ENCODE measurements at places on chromosomes 5 and 9.

- no peak for DNase-seq
These were observed 4.8 kb upstream of the PCSK5 start for GRCh38 chr9:75885652-75886051.

DNA sequence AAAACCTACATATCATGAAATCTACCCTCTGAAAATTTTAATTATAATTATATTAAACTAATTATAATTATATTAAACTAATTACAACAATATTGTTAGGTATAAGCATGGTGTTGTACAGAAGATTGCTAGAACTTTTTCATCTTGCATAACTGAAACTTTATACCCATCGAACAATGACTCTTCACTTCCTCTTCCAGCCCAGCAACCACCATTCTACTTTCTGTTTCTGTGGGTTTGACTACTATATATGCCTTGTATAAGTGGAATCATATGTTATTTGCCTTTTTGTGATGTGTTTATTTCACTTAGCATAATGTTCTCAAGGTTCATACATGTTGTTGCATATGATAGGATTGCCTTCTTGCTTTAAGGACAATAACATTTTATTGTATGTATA lies 274.2 kb upstream of the CCNH start:
- no peak for DNase-seq

DNA sequence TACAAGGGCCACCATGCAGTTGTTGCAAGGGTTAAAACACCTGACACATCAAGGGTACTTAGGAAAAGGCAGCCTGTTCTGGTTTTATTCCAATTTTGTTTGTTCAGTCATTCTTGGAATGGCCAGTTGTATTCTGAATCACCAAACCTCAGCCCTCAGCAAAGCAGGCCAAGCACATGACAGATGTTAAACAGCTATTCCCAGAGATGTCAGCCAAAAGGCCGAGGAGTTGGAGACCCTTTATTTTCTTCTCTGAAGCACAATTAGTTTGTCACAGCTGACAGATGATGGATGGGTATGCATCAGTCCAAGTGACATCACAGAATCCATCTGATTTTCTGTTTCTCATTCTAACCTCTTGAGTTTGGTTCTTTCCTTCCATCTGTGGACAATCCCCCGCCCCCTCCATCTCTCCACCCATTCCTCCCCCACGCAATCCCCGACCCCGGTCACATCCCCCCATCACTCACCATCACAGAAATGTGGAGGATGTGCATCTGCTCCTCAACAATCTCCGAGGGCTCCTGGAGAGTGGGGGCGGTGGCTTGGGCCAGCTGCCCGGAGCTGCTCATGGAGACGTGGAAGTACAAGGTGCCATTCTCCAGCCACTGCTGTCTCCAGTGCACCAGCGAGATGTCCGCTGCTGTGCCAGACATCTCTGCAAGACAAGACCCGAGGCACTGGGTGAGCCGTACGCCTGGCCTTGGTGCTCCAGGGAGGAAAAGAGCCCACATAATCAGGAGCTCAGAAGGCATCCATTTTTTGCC lies 123.8 kb downstream of the ASTN2 start:
- DNase-seq = no peak

DNA sequence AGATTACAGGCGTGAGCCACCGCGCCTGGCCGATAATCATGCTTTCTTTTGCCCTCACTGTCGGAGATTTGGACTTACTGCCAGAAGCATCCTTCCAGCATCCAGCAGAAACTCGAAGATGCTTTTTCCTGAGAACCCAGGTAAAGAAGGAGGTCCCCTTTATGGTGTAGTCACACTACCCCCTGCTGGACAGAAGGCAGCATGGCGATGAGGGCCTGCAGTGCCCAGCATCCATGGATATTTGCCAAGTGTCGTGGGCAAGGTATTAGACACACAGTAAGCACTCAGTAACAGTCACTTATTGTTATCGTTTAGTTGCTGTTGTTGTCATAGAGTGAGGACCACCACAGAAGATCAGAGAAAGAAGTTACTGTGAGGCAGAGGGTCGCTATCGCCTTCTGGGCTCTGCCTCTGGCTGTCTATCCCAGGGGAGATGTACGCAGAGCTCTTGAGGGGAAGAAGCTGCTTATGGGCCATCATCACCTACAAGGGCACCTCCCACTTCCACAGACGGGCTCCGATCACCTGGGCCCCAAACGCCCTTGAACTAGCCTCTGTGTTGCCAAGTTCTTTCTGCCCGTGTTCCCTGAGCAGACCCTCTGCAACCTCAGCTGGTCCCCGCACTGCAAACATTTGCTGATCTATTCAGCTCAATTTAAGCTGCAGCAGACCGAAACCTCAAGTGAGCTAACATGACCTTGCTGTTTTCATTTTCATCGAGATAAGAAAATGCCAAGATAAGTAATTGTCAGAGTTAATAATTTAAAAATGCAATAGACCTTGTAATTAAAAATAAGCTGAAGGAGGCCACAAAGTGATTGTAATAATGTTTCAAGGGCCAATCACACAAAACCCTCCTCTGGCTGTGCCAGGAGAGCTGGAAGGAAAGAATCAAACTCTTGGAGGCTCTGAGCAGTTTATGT lies 23.9 kb downstream of the C5orf15 start:
- peak; percentile 58 for DNase-seq

GRCh38 chr5:15499528-15500324 lies at the start of gene FBXL7:
Gene FBXL7 (plus strand): TSS chr5:15500180.
- peak; percentile 27 for DNase-seq

DNA sequence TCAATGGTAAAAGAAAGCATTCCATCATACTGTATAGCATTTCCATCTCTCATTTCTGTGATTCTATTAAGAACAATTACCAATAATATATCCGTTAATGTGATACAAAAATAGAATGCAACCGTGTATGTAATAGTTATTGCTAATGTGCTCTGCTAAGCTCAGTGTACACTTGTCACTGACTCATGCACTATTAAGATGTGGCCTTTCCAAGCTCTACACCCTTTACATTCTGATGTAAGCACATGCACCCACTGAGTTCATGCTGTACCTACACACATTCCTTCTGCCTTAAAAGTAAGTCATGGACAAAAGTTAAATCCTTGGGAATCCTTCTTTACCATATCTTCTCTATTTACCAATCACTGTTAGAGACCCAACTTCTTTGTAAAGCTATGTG lies 319.1 kb downstream of the ZSWIM6 start:
- DNase-seq = no peak

- DNase-seq = no peak
These were observed 20.9 kb downstream of the SEMA5A start for GRCh38 chr5:9524941-9525340.

DNA sequence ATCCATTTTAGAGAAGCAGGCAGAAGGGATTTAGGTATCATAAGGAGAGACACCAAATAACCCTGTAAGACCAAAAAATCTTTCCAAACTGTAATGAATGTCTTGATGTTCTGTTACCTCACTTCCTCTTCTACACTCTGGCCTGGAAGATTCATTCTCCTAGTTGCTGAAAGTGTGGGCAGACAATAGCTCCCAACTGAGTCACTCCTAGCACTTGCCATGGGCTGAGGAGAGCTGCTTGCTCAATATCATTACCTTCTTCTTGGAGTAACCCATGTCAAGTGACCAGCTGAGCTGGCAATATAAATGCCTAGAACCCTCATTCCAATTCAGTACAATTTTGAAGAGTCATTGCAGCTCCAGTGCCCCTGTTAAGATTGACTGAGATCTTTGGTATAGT lies 1985.5 kb upstream of the CDH6 start:
- DNase-seq = no peak

GRCh38 chr5:178416919-178417318 lies 173.3 kb downstream of the COL23A1 start:
- no peak for DNase-seq

DNA sequence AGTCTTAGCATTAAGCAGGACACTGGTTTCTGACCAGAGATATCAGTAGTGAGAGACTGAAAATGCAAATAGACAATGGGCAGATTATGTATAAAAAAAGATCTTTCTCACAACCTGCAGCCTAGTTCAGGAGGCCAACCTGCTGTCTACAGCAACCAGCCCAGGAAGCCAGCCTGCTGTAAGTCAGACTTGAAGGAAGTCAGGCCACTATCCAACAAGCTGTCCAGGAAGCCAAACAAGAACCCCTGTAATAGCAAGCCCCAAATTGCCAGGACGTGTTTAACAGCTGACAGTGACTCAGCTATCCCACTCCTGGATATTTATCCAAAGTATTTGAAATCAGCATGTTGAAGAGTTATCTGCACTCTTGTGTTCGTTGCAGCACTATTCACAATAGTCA lies 121.8 kb upstream of the SPIN1 start:
- DNase-seq = no peak

DNA sequence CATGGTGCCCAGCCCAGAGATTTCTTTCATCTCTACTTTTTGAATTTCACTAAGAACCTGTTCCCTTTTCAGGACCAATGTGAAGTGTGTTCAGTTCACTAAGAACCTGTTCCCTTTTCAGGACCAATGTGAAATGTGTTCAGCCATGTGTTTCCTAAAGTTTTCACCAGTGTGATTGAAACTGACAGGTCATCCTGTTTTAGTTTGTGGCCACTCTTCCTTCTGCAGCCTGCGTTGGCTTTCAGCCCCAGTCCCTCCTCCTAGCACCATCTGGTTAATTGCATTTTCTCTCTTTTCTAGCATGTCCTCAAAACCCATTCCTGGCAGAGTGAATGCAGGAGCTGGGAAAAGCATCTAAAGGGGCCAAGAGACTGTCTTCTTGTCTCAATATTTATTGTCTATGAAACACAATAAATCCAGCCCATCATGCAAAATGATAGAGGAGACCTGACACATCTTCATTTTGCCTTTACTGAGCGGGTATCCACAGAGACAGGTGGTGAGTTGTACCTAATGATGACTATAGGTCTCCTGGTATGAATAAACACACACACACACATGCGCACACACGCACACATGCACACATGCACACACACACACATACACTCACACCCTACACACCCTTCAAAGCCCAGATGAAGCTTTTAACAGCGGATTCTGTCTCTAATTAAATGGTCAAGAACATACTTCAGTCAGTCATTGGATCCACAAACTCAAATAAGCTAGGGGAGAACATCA lies 6.1 kb upstream of the PANK3 start:
- DNase-seq = no peak

DNA sequence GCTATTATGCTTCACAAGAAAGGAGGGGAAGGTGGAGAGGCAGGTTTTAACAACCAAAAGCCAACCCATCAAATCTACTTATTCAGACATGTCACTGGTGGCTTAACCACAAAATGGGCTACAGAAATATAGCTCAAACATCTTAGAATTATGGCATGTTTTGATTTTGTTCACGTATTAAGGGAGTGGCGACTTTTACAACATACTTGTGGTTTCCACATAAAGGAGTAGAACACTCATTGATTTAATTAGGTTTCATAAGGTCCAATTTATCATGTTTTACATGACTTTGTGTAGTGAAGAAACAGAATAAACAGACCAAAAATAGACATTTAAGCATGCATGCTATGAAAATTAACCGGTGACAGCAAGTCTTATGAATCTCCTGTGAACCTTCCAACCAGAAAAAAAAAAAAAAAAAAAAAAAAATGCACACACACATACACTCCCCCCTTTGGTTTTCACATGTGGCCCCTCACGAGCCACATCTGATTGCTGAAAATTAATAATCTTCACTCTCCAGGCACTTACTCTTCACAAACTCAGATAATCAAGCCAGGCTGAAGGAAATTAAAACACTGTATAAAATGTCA lies 5.4 kb downstream of the ZNF608 start:
- no peak for DNase-seq

GRCh38 chr9:36116593-36116992 lies 19.9 kb upstream of the GLIPR2 start:
- no peak for DNase-seq

DNA sequence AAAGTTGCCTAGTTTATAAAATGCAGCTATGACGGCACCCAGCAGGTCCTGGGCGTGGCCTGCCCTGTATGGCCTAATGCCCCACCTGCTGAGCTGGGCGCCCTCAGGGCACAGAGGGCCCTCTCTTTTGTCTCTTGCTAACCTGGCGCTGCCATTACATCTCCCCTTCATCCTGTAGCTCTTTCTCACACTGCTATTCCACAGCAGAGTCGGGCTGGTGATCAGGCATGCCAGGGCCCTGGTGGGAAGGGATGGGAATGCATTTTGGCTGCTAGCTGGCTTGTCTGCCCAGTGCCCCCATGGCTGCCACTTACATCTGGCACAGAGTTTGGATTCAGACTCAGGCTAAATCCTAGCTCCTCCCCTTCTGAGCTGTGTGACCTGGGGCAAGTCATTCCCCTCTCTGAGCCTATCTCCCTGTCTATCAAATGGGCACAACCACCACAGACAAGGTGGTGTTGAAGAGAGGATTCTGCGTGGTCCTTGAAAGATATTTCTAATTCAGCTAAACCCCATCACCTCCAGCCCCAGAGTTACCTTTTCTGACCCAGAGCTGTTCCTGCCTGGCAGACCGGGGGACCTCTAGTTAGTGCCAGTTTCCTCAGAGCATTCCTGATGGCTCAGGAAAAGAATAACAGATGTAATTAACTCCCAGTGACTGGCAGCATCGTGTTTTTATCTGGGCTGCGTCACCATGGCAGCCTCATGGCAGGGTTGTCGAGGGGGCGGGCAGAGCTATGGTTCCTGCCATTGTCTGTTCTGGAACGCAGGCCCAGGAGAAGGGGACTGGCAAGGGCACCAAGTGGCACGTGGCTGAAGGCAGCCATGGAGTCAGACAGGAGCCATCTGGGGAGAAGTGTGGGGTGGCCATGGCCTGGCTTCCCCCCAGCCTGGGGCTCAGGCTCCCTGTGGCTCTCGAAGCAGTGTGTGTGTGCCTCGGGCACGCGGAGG lies 6.3 kb downstream of the PRR7 start:
- no peak for DNase-seq

DNA sequence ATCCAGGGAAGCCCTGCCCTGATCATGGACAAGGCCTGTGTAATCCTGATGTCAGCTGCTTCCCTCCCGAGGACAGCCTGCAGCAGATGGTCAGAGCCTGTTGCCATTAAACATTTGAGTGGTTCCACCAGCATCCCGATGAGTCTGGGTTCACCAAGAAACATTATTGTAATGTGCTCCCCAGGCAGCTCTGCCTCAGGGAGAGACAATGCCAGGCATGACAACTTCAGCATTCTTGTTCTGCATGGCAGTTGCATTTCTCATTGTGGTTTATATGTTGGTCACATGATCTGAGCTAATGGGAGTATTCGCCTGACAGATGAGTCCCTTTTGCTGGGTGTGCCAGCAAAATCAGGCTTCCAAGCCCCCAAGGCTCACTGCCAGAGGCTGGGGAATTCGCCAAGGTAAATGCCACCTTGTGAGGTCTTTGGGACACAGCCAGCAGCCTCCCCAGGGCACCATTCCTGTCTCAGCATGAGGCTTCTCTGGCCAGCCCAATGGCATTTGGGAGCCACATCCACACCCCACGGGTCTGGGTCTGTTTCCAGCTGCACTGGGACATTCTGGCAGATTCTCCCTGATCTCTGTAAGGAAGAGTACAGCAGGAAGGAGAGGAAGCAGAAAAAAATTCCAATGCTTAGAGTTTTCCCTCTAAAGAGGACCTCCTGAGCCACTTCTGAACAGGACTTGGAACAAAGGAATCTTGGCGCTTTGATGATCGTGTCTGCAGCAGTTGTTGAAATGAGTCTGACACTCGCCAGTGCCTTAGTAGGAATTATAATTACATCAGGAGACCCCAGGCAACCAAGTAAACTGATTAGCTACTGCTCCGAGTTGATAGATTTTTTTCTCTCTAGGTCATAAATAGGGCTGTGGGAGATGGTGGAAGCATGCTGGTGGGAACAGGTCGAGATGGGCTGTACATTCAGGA lies 18.7 kb downstream of the KCNIP1 start:
- peak; percentile 10 for DNase-seq

Data from COLO829 (cell line).